ENCODE measurements at places on chromosomes 1 and 21.
A peak's percentile ranks its signal among the peaks of the same experiment; 100 is the strongest.

- DNase-seq: no peak
Measured at GRCh38 chr1:231541842-231542241, 13.4 kb downstream of the TSNAX start.

DNA sequence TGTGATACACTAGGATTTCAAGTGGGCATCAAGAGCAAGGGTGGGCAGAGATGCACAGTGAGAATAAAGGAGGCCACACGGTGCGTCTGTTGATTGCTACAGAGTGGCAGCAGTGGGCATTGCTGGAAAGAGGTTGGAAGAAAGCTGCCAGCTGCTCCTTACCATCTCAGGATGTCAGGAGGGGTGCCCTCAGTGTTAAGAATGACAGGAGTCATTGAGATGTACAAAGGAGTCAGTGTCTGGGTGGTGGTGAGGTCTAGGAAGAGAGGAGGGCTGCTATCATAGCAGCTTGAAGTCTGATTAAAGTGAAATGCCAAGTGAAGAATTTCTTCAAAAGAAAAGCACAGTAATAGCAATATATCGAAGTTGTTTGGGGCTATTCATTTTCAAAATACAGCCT lies 992.7 kb downstream of the TTLL7 start:
- no peak for DNase-seq

DNA sequence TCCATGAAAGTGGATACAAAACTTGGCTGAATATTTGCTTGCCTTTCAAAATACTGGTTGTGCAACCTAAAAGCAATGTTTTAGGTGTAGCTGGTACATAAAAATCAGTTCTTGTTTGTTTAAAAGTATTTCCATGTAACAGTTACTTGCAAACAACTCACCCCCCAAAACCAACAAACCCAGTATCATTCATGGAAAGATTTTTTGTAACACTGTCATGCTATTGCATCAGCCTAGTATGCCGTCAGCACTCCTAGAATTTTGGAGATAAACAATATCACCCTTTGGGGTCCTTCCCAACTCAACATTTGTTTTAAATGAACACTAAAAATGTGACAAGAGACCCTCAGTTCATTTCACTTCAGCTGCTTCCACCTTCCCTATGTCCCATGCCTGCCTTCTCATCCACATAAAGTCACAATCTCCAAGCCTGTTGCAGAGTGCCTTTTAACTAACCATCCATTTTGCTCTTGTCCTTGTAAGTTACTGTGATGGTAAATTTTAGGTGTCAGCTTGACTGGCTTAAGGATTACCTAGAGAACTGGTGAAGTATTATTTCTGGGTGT lies 425.3 kb downstream of the DUSP10 start:
- no peak for DNase-seq

DNA sequence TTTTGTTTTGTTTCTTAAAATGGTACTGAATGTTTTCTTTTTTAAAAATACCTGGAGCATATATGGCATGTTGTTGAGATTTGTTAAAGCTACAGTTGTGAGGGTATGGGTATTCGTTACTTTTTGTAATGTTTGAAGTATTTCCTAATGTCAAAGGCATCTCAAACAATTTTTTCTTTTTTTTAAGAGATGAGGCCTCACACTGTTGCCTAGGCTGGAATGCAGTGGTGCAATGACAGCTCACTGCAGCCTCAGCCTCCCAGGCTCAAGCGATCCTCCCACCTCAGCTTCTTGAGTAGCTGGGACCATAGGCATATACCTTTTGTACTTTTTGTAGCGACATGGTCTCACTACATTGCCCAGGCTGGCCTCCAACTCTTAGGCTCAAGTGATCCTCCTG lies 16.1 kb downstream of the CLCN6 start:
- no peak for DNase-seq

DNA sequence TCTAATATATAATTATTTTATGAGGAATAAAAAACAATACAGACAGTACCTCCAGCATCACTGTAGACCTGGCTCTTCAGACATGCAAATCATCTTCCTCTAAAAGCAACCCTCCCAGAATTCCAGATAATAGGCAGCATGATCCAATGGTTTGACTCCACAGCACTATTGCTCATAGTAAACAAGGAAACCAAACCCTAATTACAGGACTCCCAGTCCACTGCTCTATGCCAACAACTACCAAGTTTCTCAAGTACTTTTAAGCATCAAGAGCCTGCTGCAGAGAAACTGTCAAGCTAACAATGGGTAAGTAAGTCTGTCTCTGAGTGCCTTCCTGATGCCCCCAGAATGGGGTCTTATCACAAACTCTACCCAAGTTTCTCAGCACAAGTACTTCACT lies 57.2 kb downstream of the EYA3 start:
- no peak for DNase-seq

GRCh38 chr1:167371030-167371429 lies 147.3 kb downstream of the CD247 start:
- no peak for DNase-seq

DNA sequence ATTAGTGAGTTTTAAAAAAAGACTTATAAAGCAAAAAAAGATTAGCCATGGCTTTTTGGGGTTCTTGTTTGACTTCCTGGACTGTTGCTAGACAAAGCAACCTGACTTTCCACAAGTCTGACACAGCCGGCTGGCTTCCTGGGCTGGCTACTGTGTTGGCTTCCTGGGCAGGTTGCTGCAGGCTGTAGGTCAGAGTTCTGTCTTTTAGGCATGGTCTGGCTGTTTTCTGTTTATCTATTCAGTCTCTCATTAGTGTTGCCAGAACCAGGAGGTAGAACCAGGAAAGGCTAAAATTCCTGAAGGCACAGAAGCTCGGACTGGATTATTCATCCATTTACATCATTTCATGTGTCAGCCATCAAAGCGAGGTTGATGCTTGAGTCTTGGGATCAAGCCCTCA lies 88.6 kb upstream of the SLC35F3 start:
- DNase-seq: no peak

GRCh38 chr1:7418442-7419080 lies 352.5 kb upstream of the VAMP3 start:
- peak; percentile 19 for DNase-seq

- no peak for DNase-seq
Measured at GRCh38 chr1:151371370-151372057, 991 bp downstream of the SELENBP1 start.

DNA sequence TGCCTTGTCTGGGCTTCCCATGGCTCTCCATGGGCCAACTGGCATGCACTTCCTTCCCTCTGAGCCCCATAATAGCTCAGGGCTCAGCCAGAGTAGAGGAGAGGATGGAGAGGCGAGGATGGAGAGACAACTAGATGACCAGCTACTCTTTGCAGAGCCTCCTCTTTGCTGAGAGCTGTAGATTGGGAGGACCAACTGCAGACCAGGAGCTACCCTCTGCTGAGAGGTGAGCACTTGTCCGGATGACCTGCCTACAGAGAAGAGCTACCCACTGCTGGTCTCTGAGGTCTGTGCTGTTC lies 58.0 kb upstream of the ETV3 start:
- DNase-seq: no peak

- DNase-seq: no peak
Measured at GRCh38 chr1:110714374-110714995, 39.7 kb upstream of the KCNA3 start.

GRCh38 chr1:200262326-200262965 lies 147.4 kb downstream of the ZNF281 start:
- DNase-seq: no peak

DNA sequence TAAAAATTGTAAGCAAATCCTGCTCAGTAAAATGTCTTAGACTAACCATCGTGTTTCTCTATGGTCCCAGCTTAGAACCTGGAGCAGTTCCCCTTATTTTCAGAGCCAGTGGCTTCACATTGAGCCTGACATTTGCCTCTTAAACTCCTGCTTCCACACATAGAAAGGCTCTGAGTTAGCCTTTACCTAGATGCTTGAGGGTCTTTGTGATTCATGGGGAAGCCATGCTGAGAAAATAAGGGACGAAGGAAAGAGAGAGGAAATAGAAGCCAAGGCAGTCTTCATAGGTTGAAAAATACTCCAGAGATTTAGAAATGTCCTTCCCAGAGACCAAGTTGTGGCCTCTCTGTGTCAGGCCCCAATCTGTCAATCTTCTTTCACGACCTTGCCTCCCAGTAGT lies 16.1 kb upstream of the RBBP5 start:
- DNase-seq: no peak

GRCh38 chr1:55833529-55834091 lies 618.4 kb upstream of the USP24 start:
- no peak for DNase-seq

GRCh38 chr1:3807769-3808168 lies 11.5 kb upstream of the LRRC47 start:
- no peak for DNase-seq

DNA sequence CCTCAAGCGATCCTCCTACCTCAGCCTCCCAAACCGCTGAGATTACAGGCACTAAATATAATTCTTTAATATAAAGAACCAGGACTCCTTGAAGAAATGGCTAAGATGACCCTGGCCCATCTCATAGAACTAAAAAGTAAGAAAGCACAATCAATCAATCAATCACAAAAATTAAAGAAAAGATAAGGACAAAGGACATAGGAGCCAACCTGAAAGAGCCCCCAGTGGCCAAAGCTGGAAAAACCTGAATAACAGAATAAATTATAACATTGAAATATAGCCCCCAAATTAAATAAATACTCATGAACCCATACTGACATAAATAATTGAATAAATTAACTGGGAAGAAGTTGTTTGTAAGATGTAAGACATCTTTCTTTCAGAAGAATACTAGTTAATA lies 8.9 kb downstream of the NUP210L start:
- DNase-seq: no peak

- no peak for DNase-seq
Measured at GRCh38 chr1:186298851-186299250, 76.2 kb downstream of the TPR start.

All from ecto neural progenitor cell (in vitro differentiated cells).